ENCODE measurements at places on chromosomes 1 and 21. TPM values are rescaled to one million over a fixed set of nuclear protein-coding genes. Genes with fewer than 3 reads are reported as not detected.
A peak's percentile ranks its signal among the peaks of the same experiment; 100 is the strongest.

- DNase-seq, result peak; percentile 83
Observed at GRCh38 chr1:39639305-39640130, at the start of gene HEYL. Gene HEYL (minus strand): TSS chr1:39639643. CDS start chr1:39639625, 18 bp downstream.

DNA sequence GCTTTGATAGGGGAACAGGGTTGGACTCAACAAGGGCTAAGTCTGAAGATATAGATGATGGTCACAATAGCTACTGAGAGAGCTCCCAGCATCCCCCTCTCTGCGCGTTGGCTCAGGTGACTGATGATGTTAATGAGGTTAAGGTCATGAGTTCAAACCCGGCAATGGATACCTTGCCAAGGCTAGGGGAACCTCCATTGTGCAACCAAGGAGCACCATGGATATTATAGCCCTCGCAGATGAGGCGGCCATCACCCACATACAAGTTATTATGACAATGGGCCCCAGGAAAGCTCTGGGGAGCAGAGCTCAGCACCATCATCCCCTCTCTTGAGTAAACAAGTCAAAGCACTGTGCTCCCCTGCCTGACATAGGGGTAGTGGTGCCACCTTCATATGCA is 8.2 kb downstream of the KCNA2 start:
- DNase-seq, result no peak

DNA sequence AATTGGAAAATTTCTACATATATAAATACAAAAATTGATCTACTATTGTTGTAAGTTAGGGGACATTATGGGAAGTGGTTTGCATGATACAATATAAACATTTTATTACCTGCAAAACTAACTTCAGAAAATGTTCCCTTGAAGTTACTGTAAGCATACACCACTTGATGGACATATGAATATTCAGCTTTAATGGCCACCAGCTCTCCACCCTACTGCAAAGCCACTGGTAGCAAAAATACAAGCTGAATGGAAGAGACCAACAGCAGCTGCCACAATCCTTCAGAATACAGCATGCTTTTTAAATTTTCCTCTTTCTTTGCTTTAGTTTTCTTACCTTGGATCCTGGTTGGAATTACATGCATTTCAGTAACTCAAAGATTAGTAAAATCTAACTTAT is 69.8 kb downstream of the COQ8A start:
- DNase-seq, result no peak

DNA sequence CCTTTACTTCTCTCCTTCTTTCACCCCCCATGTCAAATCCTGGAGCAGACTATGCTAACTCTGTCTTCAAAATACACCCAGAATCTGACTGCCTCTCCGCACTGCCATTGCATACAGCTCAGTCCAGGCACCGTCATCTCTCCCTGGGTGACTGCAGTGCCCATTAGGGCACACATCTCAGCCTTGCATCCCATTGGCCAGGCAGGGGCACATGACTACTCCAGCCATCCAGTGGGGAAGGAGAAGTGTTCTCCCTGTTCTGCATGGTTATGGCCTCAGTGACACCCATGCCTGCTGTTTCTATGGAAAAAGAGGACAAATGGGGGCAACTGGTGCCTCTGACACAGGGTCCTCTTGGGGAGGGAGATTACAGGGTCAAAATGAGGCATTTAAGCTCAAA is 270.5 kb downstream of the MATN1 start:
- DNase-seq, result no peak

SNX7 gene
- 19.7 TPM for total RNA-seq

- no peak for DNase-seq
Observed at GRCh38 chr21:28487455-28488070, 505.1 kb downstream of the LTN1 start.

DNA sequence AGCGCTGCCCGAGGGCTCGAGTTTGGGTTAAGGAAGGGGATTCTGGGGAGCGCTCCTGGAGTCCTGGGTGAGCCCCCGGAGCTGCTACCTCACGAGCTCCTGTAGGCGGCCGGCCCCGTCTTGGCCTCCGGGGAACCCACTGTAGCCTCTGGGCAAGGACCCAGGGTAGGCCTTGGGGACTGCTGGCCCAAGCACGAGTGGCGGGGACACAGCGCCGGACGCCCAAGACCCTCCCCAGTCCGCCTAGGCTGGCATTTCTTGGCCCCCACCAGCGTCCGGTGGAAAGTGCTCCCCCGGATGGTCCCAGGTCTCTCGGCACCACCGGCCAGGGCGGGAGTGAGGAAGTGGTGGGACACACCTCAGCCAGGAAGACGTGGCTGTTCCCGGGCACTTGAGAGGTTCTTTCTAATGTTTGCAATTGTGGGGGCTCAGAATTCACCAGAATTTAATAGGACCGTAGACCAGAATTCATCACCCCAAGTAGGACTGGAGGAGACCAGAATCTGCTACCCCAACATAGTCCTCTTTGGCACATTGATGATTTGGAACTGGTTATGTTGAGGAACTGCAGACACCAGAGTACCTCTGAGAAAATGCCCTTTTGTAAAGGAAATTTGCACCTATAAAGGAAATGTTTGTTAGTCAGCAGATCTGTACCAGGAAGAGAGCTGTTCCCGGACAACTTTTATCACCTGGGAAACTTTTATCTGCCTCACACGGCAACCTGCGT is 622 bp upstream of the TMPRSS2 start:
- no peak for DNase-seq

DNA sequence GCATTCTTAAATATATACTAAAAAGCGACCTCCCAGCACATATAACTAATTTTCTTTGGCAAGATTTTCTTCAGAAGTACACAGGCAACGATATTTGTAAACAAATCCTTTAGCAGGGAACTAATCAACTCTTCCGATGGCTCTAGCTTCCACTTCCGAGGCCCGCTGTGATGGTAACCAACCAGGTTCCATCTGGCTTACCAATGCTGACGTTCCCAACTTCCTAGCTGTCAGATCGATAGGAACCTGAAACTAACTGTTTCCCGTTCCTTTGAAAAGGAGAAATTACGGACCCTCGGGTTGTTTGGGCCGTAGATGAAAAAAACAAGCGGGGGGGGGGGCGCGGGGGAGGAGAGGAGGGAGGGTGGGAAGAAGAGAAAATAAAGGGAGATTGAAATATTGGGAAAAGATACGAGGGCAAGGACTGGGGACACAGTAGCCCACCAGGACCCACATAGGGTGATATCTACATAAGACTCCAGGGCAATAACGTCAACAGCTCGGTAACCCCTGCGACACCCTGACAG is 513 bp downstream of the GTF2B start:
- DNase-seq, result no peak

- DNase-seq, result no peak
Observed at GRCh38 chr21:24200052-24200451, 1407.2 kb downstream of the MRPL39 start.

- DNase-seq, result no peak
Observed at GRCh38 chr1:207983044-207983635, 72.2 kb upstream of the CD34 start.

DNA sequence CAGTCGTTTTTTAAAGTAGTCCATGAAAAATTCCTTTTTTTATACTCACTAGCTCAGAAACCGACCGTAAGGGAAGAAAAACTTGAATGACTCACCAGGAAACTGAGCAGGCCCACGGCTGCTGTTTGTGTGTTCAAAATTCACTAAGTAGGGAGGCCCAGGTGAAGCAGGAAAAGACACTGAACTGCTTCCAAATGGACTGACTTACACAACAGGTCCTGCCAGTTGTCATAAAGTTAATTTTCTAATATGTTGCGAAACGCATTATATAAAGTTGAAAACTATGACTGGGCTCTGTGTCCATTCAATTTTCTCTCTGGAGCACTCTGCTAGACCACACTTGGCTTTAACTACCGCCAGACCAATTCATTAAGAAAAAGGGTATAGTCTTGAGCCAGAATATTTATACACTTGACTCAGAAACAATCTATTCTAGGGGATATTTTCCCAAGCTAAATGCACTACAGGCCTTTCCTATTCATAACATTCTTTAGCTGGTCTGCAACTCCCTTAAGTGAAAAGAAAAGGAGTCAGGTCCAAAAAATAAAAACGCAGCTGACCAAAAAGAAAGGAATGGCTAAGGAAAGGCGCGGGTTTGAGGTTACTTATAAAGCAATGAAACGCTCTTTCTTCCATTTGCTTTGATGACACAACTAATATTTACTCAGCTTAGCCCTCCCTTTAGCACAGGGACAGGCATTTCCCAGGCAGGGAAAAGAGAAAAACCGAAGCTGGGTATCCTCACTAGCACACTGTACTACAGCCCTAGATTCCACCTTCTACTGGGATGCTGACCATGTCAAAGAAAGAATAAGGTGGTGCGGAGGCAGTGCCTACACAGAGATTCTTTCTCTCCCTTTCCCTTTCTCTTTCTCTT is 306.3 kb upstream of the ESRRG start:
- DNase-seq, result no peak

DNA sequence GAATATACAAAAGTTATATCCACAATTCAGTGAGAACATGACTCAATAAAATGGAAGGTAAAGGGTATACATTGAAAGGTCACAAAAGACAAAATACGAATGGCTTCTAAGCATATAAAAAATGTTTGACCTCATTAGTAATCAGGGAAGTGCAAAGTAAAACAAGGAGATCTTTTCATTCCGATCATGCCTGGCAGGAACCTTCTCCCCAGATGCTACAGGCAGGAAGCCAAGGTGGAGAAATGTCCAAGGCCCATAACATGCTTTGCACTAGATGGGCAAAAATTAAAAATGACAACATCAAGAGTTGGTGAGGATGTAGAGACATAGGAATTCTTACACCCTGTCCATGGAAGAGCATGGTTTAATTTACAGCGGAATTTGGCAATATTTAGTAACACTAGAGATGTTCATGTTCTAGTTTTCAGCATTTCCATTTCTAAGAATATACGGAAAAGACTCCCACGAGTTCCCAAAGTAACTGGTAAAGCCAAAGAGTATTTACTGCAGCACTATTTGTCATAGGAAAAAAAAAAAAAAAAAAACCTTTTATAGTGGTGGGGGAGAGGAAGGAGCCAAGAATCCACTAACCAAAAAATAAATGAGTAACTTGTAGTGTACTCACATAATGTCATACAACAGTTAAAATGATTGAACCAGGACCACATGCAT is 184.5 kb upstream of the KAZN start:
- no peak for DNase-seq

DNA sequence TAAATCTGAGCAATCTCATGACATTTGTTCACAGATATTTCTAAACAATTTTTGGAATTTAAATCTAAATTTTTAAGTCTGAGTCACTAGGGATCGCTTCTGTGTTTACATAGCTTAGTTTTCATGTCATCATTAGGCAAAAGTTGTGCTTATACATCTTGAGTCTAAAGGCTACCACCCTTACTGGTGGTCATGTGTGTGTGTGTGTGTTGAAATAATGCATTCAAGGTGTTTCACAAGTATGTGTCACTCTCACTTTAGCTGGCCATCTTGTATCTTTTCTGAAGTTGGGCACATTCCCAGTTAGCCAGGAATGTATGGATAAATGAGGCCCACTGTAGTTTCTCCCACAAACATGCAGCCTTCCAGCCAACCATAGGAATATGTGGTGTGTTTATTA is 1162.5 kb upstream of the PRMT6 start:
- no peak for DNase-seq

TCP10L gene
- 1.9 TPM for total RNA-seq

- DNase-seq, result peak; percentile 39
Observed at GRCh38 chr1:90835661-90836344, 118.7 kb upstream of the BARHL2 start.

DNA sequence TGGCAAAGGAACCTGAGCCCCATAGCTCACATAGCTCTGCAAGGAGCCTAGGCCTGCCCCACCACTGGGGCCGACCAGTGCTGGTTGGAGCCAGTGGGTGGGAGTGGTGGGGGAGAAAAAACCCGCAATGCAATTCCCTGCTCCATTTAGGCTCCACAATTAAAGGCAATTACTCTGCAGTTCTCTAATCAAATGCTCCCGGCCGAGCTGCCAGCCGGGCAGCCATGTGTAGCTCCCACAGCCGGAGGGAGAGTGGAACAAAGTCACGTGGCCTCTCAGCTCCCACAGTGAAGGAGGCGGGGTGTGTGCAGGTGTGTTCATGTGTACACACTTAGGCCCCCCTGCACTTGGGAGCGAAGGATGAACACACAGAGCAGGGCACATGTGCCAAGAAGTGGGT is 81.6 kb downstream of the KIRREL1 start:
- DNase-seq, result no peak

DNA sequence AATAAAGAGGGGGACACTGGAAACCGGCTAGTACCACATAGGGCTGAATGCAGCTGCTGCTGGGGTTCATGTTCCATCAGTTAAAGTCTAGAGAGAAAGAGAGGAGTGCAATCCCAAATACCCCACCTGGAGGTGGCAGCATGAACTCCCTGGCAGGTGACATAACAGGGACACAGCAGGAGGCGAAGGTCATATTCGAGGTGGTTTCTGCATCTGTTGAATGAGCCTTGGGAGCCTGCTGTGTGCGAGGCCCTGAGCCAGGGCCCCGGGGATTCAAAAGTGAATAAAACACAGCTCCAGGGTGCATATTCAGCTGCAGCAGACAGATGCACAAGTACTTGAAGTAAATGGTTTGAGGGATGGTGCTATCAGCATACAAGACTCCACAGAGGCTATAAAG is 456.8 kb downstream of the SETD4 start:
- DNase-seq, result no peak

DNA sequence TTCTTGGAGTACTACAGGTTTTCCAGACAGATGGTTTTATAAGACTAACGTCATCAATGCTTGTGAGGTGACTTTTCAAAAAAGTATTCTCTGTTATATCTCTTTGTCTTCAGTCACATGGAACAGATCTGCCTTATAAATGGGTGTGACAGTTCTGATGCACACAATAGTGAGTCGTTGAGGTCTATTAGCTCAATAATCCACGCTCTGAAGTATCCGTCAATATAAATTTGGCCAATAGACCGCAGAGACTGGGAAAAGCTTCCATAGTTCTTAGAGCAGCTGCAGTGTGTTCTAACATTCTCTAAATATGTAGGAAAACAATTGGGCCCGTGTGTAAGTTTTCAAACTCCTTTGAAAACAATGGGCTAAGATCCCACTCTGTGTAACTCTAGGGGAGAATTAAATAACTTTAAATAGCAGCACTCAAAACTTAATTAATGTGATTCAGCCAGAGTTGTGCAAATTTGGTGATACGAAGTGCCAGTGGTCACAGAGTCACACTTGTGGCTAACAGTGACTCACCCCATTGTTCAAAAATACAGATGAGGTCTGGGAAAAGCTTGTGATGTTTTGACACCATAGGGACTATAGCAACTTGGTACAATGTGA is 316.0 kb downstream of the LMO4 start:
- DNase-seq, result no peak

- DNase-seq, result no peak
Observed at GRCh38 chr1:116769561-116769977, 15.3 kb downstream of the CD2 start.

DNA sequence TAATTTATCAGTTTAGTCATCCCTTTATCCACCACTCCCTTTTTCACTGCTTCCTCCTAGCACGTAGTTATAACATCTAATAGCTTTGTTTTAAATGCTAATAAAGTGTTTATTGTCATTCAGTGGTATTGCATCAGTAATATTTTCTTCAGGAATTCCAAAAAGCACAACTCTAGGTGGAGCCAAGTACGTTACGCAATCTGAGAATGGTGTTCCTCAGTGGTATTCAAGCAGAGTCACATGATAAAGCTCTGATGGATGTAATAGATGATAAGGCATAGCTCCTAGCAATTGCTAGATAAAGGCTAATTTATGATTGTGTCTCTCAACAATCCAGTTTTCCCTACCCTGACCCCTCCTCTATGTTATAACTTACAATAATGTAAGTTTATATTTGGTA is 494.6 kb upstream of the ADGRL4 start:
- no peak for DNase-seq
